Panc1 (cell line): ENCODE measurements at places on chromosomes 3 and 15. TPM values are rescaled to one million over a fixed set of nuclear protein-coding genes. Genes with fewer than 3 reads are reported as not detected.

Gene RNF111
- 37.2 TPM for total RNA-seq

- DNase-seq = no peak
Measured at GRCh38 chr3:142844339-142844977, 44.4 kb downstream of the PCOLCE2 start.

- no peak for DNase-seq
Measured at GRCh38 chr3:37773471-37773870, 88.2 kb upstream of the CTDSPL start.

Gene RTP1
- total RNA-seq = not detected

Gene GRK7
- total RNA-seq = 0.10 TPM

Gene EPHA3
- total RNA-seq = 0.05 TPM

Gene GOLGA6L7
- total RNA-seq = not detected

DNA sequence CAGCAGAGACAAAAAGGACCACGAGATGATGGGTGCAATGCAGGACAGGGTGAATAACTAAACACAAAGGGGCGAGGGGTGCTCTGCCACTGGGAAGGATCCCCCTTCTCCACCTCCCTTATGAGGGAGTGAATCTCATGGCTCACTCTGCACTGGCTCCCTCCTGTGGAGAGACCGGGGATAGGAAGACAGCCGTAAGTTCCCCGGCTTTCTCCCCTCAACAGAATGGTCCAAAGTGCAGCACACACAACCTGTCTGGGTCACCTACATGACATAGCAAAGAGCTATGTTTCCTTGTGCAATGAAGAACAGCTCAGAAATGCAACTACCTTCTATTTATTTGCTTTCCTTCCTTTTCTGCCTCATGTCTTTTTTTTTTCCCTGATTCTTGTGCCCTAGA, 7.8 kb upstream of the ACSBG1 start:
- DNase-seq = no peak

- no peak for DNase-seq
Measured at GRCh38 chr3:51673802-51674654, 3.0 kb downstream of the TEX264 start.

DNA sequence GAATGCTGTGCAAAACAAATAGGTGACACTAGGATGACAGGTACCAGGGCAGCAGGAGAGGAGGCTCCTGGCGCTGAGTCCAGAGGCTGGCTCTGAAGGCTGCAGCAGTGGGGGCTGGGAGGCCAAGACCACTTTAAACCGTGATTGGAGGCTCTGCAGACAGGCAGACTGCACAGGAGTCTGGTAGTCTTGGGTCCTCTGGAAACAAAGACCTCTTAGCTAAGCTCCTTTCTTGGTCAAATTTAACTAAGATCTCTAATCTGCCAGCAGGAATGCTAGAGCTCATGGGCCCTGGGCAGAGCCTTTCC, 4.4 kb upstream of the MUSTN1 start:
- DNase-seq = no peak

Gene EPHB3
- 6.0 TPM for total RNA-seq

DNA sequence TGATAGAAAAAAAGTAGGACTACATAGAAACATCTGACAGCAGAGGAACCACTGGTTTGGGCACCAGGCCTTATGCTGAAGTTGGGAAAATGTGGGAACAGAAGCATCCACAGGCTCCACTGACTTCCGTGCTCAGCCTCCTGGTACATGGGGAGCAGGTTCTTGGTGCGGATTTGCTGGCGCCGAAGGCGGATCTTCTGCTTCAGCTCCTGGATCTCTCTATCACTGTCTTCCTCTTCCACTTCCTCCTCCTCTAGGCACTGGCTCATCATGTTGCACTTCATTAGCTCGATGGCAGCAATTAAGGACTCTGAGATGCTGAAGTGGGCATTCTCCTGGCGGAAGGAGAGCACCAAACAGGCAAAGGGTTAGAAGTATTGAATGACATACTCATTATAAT, 42.5 kb downstream of the RUBCN start:
- no peak for DNase-seq

Gene LYZL4
- total RNA-seq = not detected

- DNase-seq = no peak
Measured at GRCh38 chr3:99714146-99714545, 75.8 kb downstream of the COL8A1 start.

Gene P2RY13
- total RNA-seq = not detected

GRCh38 chr3:55065331-55065730, 137.5 kb upstream of the LRTM1 start:
- no peak for DNase-seq

DNA sequence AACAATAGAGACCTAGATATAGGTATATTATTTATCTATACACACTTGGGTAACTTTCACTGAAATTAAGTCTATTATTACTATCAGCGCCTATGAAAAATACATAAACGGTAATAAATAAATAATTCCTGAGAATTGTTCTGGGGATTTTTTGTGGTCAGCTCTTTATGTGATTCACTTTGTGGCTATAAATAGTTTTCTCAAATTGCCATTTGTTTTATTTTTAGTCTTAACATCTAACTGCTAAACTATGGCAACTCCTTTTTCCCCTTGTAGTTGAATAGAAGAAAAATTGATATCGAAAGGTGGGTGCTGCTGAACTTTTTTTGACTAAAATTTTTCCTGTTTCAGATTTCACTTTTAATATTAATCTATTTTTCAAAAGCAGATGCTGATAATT, 189.0 kb downstream of the VGLL3 start:
- DNase-seq = no peak

Gene ISG20
- total RNA-seq = 14.9 TPM

Gene CCR8
- not detected for total RNA-seq

DNA sequence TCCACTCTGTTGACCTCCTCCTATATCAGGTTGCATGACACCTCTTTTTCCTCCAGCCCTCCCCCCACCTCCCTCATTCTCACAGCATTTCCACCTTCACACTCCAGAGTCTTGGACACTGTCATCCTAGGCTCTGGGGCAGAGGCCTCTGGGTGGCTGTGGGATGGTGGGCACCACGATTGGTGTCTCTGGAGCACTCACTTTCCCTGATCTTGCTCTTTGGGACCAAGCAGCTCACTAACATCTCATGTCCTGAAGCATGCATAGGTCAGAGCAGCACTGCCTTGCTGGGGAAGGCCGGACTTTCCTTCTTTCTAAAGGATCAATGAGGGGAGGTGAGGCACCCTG, 14.9 kb downstream of the ZBTB47 start:
- no peak for DNase-seq

DNA sequence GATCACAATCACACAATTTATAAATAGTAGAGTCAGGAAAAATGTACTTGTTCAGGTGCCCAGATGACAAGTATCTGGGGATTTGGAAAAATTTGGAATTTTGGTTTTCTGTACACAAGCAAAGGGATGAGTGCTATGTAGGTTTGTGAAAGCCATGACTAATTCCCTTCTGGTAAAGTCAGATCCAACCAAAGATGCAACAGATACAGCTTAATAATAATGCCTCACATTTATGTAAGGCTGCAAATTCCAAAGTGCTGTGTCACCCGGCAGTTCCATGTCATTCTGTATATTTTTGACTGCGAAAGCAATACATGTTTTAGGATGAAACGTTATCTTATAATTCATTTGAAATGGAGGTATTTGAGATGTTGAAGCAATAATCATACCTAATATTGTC, 102.7 kb upstream of the AGBL1 start:
- DNase-seq = no peak

DNA sequence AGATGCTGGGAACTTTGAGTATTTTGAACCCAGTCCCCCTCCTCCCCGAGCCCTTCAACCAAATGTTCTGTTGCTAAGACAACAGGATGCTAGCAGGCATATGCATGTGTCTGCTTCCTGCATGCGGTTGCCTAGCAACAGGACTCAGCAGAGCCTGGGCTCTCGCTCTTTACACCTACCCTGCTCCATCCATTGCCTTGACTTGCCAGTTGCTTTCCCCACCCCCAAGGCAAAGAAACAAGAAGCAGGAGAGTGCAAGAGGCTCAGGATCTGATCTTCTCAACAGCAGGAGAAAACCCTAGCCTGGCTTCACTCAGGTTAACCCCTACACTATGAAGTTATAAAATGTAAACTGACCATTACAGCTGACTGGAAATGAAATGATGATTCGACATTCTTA, 393.0 kb downstream of the IGSF11 start:
- no peak for DNase-seq

Gene DISP2
- 10.0 TPM for total RNA-seq

GRCh38 chr3:10459954-10460754, 45.2 kb downstream of the ATP2B2 start:
- DNase-seq = no peak

Gene RTP3
- not detected for total RNA-seq

GRCh38 chr15:51649659-51650521, 27.3 kb upstream of the DMXL2 start:
- DNase-seq = peak; percentile 61

Gene FAM81A
- total RNA-seq = 7.3 TPM

DNA sequence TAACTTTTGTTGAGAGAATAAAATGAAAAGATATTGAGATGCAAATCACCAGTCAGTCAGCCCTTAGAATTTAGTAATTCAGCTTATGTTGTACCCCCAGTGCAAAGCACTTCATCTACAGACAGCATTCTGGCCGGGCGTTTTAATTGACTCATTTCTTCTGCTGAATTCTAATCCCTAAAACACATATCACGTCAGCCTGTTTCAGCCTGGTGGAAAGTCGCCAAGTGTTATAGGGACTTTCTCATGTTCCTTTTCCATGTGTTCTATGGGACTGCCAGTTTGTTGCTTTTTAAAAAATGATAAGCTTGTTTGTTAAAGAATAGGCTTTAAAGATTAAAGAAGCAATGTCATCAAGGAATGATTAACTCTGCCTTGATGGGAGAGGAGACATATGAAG, 169.7 kb upstream of the BFSP2 start:
- DNase-seq = no peak

DNA sequence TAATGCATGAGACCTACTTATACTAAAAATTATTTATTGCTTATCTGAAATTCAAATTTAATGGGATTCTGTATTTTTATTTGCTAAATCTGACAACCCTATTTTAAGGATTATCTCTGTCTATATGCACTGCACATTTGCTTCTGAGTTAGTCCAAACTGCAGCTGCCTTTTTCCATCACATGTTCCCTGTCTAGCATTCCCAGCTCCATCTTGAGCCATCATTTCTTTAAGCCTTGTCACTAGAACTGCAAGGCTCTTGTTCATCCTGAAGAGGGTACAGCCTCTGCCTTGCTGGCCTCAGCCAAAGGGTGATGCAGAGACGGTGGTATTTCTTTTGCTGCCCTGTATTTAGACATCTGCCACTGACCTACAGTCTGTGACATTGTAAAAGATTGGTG, 125.8 kb upstream of the STT3B start:
- DNase-seq = no peak

Gene HOMER2
- 35.9 TPM for total RNA-seq

GRCh38 chr3:127710155-127710941, 37.6 kb downstream of the ABTB1 start:
- DNase-seq = no peak

- no peak for DNase-seq
Measured at GRCh38 chr3:22907796-22908195, 295.3 kb upstream of the UBE2E2 start.

- no peak for DNase-seq
Measured at GRCh38 chr15:42148808-42149492, 7.5 kb downstream of the PLA2G4F start.

GRCh38 chr3:18046131-18046915, 303.9 kb upstream of the TBC1D5 start:
- no peak for DNase-seq

DNA sequence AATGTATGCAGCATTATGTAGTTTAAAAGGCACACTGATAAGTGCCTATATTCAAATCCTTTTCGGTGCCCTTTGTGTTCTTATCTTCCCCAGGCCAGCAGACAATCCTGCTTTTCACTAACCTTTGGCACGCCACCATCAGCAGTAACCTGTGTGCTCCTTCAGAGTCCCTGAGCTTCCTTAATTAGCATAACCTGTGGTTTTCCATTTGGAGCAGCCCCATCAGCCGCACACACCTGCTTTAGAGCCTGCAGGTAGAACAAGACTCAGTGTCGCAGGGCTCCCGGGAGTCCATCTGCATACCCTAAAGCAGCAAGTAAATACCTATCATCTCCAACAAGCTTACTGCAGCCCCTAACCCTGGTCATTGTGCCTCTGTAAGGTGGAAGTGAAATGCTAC, 755.1 kb downstream of the ROBO2 start:
- no peak for DNase-seq

DNA sequence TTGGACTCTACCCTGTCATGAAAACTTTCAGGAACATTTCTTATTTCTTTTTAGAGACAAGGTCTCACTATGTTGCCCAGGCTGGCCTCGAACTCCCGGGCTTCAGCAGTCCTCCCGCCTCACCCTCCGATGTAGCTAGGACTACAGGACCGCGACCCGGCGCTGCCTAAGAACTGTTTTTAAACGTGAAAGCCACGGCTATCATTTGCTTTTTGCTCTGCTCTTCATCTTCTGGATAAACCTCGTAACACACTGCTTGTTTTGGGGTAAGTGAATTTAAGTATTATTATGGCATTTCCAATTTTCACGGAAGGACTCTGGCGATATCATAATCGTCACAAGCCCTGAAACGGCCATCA, 14.3 kb upstream of the CCNL1 start:
- peak; percentile 32 for DNase-seq

DNA sequence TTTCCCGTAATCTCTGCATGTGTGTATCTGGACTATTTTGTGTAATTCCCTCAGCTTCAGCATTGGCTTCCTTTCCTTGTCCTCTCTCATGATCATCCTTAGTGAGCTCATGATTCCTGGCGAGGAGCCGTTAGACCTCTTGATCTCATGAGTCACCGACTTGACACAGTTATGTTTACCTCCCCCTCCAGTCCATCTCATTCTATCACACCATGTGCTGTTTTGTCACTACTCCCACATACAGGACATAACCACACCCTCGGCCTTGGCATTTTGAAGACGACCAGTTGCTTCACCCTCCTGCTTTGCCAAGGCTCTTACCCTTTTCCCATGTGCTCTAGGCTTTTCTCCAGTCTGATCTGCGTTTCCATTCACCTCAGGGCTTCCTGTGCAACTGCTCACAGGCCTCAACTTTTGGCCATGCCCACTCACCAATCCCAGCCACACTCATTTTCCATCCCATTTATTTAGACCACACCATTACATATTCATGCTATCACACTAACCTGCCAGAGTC, 41.5 kb downstream of the CP start:
- peak; percentile 98 for DNase-seq

DNA sequence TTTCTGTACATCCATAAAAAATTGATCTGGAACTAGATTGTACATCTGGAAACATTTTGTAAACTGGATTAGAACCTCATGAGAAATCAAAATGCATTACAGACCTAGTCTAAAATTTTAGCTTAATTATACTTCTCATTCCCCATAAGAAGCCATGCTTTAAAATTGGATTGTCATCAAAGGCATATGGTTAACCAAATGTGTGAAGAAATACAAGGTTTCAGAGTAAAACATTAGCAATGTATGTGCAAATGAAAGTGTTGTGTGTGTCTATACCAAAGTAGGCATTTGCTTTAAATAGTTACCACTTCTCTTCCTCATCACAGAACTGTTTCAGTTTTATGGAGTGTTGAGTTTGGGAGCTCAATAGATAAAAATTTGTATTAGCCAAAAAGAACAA, 968.7 kb downstream of the EPHA3 start:
- no peak for DNase-seq

Gene TMEM40
- total RNA-seq = 1.3 TPM
